ENCODE measurements at places on chromosomes 11 and 22.

GRCh38 chr11:554428-555226 is 5.9 kb downstream of the LMNTD2 start:
- DNase-seq = no peak

- DNase-seq = no peak
Observed at GRCh38 chr11:79025622-79026021, 415.2 kb downstream of the TENM4 start.

DNA sequence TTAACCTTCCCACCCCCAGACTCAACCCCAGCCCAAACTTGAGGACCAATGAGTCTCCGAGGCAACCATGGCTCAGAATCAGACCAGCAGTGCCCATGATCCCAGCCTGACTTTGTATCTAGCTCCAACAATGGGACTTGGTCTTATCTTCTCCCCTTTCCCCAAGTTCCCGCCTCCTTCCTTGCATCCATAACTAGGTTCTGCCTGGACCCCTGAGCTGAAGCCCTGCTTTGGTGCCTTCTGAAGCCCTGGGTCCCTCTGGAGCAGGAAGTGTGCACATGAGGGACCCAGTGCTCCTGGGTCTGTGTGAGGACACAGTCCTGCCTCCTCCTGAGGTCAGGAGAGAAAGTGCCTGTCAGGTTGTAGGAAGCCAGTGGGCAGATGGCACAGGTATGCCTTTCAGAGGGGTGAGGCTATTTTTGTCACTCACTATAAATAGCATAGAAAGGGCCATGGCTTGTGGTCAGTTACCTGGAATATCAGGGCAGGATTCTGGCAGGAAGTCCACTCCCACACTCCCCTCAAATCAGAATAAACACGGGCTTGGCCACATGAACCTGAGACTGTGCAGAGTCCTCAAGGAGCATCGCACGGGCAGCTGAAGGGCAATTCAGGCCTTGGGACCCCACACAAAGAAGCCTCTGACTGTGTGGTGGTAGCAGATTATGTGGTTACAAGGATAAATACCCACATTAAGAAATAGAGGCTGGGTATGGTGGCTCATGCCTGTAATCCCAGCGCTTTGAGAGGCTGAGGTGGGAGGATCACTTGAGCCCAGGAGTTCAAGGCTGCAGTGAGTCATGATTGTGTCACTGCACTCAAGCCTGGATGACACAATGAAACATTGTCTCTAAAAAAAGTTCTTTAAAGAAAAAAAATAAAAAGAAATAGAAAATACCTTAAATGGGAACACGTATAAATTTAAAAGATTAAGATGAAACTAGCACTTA is 27.4 kb downstream of the RCN1 start:
- DNase-seq = no peak

GRCh38 chr22:33076343-33076742 is 18.2 kb upstream of the SYN3 start:
- DNase-seq = no peak

- no peak for DNase-seq
Observed at GRCh38 chr11:27926486-27926885, 181.5 kb downstream of the KIF18A start.

GRCh38 chr11:126628790-126629621 is 273.5 kb downstream of the ST3GAL4 start:
- DNase-seq = no peak

DNA sequence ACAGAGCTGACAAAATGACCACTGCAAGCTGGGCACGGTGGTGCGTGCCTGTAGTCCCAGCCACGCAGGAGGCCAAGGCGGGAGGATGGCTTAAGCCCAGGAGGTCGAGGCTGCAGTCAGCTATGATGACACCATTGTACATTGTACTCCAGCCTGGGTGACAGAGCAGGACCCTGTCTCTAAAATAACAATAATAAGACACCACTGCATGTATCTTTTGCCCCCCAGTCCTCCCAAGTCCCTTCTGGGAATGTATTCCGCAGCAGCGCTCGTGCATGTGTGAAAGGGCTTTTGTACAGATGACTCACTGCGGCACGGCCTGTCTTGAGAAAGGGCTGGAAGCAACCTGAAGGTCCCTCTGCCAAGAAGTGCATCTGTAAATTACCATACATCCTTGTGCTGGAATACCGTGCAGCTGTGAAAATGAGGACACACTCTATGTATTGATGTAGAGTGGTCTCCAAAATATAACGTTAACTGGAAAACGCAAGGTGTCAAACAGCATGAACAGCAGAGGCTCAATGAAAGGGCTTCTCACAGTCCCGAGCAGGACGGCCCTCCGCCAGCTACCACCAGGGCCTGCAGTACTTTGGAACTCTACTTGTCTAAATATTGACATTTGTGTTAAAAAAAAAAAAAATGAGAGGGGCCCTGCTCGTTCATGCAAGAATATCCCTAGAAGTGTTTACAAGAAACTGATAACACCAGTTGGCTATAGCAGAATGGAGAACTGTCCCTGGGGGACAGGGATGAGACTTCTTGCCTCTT is 9.0 kb upstream of the CDC42EP2 start:
- no peak for DNase-seq

DNA sequence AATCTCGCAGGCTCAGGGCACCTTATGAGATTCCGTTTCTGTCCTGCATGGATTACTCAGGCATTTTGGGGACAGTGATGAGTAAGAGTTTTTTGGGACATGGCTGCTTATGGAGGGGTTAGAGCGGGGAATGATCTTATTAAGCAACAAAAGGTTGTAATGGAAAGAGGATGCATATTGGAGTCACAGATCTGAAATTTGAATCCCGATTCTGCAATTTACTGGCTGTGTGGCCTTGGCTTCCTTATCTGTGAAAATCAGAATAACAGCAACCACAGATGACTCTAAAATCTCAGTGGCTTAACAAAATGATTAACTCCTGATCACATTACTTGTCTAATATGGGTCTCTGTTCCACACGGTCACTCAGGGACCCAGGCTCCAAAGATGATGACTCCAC is 5.8 kb downstream of the TSPAN18 start:
- DNase-seq = no peak

- no peak for DNase-seq
Observed at GRCh38 chr11:69431893-69432738, 49.3 kb upstream of the LINC01488 start.

DNA sequence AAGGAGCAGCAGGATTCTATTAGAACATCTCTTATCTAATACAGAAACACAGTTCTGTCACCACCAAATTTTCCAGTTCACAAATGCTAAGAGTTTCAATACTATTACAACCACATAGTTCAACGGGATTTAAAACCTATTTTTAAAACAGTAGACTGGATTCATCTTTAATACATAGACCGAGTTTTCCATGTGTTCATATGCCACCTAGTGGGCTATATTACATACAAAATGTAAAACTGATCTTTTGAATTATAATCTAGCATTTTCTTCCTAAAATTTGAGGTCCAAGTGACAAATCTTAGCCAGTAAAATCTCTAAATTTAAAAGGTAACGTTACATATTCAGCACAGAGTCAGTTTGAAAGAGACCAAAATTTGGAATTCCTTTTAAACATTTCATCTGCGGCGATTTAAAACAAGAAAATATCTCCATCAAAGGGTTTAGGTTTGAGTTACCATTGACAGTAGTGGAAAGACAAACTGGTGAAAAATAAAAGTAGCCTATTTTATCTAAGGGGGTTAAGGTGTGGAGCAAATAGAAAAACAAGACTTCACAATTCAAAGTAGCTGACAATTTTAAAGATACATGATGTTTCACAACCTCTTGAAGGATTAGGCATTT is 269.3 kb upstream of the MPPED2 start:
- no peak for DNase-seq

GRCh38 chr11:119284344-119285157 is 32.4 kb downstream of the MCAM start:
- DNase-seq = no peak

DNA sequence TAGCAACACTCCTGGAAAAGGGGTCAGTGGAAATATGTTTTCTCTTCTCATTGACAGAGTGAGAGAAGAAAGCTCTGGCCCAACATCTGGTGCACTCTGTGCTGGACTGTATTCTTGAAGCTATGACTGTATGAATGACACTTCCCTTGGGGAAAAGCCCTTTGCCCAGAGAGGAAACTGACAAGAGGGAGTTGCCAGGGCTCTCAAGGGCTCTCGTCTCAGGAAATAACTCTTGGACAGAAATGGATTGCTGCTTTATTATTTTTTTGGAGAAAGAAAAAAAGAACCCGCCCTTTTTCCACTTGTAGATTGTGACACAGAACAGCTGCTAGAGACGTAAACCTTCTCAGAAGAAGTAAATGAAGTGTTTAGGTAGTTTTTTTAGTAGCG is 11.4 kb downstream of the ETS1 start:
- DNase-seq = no peak

DNA sequence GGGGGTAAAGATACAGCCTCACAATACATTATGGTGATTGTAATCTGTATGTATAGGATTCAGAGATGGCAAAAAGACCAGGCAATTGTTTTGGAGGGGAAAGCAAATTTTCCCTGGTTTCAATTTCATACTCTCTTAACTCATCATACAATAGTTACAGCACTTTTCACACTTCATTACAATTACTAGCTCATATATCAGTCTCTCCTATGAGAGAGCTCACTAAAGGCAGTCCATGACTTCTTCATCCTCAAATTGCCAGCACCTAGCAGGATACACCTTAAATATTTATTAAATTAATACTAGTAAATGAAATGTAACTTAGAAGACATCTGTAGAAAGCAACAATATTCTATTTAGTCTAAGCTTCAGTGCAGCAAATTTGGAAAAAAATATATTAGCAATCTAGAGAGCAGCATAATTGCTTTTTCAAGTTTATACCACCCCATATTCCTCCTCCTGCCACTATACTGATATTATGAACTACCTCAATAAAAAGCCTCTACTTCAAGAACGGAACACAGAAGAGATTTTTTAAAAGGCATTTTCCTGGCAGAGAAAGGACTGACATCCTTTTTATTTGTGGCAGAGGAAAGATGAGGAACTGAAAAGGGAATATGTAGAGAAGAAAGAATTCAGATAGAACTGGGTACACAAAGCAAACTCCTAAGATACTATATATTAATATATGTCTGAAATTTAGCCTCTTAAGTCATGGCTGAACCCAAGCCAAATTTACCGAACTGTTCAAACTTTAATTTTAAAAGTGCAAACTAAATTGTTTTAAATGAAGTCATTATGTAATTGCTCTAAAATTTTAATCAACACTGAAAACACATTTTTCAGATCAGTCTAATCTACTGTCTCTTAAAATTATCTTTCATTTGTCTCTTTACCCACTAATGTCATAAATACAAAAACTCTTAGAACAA is 27.7 kb downstream of the PICALM start:
- no peak for DNase-seq

- no peak for DNase-seq
Observed at GRCh38 chr22:49196046-49196511, 631.6 kb downstream of the BRD1 start.

- DNase-seq = no peak
Observed at GRCh38 chr22:47277531-47277930, 515.1 kb downstream of the TBC1D22A start.

DNA sequence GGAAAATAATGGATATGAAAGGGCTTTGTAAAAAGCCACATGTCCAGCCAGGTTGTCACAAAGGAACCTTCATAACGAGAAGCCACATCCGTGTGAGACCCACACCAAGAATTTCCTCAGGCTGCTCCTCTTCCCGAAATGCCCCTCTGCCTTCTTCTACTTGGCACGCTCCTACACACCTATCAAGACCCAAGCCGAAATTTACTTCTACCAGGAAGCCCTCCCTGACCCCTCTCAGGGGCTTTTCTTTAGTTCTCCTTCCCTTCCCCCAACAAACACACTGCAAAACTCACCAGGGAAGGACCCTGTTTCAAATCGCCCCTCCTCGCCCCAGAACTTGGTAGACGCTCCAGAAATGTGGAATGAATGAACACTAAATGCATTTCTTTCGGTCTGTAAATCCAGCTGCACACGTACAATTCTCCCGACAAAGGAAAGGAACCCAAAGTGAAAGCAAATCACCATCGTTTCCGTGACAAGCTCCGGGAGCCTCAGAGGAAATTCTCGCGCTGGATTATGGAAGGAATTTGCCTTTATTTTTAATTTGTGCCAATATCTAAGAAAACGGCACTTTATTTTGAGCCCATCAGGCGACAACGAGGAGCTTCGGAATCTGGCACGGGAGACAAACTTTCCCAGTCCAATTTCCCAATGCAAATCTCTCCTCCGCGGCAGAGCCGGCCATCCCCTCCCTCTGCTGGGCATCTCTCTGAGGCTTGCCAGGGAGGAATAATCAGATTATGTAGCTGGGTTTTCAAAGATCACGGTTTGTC is 13.2 kb upstream of the SHISAL1 start:
- DNase-seq = no peak
